ENCODE measurements at places on chromosomes 5 and 9. TPM values are rescaled to one million over a fixed set of nuclear protein-coding genes. Genes with fewer than 3 reads are reported as not detected.

- DNase-seq = no peak
Observed at GRCh38 chr9:134962065-134962972, 44.6 kb upstream of the FCN1 start.

PCA3 gene
- not detected for total RNA-seq

- no peak for DNase-seq
Observed at GRCh38 chr9:36833954-36834353, 200.1 kb downstream of the PAX5 start.

DNA sequence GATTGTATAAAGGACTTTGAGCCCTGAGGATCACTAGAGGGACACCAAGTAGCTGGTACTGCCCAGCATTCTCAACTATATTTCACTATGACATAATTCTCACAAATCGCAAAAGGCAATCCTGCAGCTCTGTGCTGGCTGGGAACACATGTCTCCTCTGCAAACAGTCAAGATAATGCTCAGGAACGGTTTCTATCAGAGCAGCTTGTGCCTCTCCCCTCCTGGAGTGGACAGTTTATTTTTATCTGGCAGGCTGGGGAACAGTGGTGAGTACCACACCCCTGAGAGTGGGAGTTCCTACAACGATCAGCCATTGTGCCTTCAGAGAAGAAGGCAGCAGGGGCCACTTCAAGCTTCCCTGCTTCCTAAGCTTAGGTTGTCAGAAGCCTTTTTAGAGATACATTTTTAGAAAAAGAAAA, 65.8 kb downstream of the ERAP1 start:
- no peak for DNase-seq

LPCAT1 gene
- total RNA-seq = 80.9 TPM

Data from kidney epithelial cell (primary cell).